Activated CD8-positive, alpha-beta memory T cell treated with anti-CD3 and anti-CD28 coated beads for 24 hours (primary cell): ENCODE measurements at places on chromosomes 12 and 14.

DNA sequence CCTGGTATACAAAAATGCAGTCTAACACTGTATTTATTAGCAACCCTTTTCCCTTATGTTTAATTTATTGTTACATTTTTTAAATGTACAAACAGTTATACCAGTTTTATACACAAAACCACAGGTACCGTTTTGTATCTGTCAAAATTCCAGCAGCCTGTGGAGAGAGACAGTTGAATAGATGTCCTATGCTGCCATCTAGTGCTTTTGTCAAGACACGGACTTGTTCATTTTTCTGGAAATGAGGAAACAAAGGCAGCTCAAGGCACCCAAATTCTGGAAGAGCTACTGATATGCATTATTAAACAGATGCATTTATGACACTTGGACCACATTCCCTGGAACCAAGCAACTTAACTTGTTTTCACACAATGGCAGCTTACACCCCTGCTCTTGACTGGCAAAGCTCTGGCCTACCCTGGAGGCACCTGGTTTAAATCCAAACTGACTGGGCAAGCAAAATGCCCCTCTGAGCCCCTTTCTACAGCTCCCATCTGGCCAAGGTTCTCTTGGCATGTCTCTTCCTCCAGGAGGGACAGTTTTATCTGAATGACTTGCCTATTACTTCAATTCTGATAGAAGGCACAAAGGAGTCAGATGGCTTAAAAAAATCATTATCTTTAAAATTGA is 286.9 kb upstream of the PRKD1 start:
- DNase-seq: no peak

GRCh38 chr14:46215801-46216200 is 435.8 kb downstream of the RPL10L start:
- no peak for DNase-seq

- DNase-seq: no peak
Measured at GRCh38 chr12:32516230-32516629, 116.9 kb downstream of the FGD4 start.

- DNase-seq: peak; percentile 65
Measured at GRCh38 chr12:93773122-93773871, 96.1 kb downstream of the CRADD start.

DNA sequence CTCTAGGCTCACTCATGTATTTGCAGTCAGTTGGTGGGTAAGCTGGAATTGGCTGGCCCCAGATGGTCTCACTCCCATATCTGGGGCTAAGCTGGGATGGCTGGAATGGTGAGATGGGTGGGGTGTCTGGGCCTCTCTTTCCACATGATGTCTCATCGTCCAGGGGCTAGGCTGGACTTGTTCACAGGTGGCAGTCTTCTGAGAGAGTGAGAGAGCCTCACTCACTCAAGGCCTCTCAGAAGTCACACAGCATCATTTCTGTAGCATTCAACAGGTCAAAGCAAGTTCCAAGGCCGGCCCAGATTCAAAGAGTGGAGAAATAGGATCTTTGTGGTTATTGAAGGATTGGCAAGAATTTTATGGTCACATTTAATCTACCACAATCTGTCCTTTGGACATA is 102.7 kb downstream of the UNC79 start:
- no peak for DNase-seq

DNA sequence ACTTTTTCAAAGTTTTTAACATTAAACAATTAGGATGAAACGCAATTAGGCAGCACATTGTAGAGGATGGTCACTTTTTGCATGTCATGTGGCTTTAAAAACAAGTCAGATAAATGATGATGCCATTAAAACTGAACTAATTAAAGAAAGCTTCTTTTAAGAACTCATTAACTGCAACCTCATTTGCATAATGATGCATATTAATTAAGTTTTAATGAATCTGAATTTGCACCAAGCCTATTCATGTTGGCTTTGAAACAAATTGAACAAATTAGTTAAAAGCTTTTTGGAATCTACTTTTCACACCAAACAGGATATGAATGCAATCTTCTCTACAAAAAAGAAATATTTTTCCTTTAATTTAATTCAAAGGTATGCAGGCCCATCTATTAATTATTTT is 499.0 kb downstream of the VRK1 start:
- DNase-seq: no peak

DNA sequence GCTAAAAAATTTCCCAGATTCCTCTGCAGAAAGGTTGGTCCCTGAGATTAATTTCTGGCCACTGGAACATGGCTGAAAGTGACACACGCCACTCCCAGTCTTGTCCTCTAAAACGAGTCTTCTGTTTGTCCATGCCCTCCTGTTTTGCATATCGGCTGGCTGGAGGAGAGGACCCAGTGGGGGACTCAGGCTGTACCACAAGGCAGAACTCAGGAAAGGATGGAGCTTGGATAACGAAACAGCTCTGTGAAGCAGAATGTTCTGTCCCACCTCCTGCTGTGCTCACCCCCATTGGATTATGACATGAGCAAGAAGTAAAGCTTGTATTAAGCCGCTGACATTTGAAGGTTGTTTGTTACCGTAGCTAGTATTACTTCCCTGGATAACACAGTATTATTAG is 856.2 kb downstream of the BCL11B start:
- DNase-seq: no peak

GRCh38 chr12:96242597-96242996 is 48.4 kb downstream of the ELK3 start:
- DNase-seq: no peak

DNA sequence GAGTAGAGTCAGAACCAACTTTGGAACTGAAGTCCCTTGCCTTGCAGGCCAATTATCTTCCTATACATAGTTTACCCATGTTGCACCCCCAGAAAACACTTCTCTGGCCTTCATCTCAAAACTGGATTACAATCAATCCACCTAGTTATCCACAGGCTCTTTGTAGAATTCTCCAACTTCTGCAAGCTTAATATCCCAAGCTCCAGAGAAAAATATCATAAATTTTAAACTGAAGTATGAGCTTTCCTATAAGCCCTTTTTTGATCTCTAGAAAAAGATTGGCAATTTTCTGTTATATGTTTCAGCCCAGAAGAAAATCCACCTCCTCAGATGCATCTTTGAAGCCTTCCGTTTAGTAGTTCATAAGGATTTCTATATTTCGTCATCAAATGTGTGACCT is 553.4 kb downstream of the SNAPC1 start:
- no peak for DNase-seq

DNA sequence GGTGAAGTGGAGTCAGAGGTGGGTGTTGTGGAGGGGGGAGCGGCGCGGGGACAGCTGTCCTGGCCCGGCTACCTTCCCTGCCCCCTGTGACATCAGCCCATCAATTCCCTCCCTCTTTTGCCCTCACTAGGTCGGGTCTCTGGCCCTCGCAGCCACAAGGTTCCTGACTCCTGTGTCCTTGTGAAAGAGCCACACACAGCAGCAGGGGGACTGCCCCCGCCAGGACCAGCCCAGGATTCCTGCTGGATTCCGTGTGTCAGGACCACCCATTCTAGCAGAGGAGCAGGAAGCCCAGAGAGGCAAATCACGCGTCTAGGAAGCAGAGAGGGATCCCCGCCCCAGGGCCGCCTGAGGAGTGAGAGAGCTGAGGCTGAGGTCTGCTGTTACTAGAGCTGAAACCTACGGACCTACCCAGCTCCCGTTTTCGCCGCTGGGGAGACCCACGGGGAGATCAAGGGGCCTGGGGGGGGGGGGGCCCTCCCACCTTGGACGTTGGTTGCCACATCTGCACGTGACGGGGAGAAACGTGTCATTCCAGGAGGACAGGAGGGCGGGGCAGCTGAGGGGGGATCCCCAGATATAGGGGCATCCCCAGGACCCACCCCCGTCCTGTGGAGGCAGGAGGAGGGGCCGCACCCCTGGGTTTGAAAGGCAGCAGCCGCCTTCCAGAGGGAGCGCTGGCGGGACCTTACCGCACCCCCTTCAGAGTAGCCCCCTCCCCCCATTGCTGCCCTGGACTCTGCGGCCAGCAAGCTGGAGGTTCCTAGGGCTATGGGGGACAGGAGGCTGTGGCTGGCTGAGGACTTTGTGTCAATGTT is 12.5 kb upstream of the INF2 start:
- no peak for DNase-seq

- peak; percentile 40 for DNase-seq
Measured at GRCh38 chr14:90839024-90839888, 23.0 kb upstream of the TTC7B start.

- DNase-seq: no peak
Measured at GRCh38 chr12:65568517-65568916, 255.8 kb upstream of the HMGA2 start.

DNA sequence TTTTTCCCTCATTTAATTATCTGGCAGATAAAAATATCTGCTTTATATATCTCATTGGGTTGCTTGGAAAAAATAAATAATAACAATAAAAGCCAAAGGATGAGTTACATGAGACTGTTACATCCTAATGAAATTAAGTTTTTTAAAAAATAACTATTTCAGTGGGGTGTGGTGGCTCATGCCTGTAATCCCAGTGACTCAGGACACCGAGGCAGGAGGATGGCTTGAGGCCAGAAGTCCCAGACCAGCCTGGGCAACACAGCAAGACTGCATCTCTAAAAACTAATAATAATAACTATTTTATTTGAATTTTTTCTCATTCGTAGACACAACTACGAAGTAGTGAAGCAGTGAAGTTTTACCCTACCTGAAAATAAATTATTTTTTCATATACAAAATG is 103.3 kb downstream of the BCAT1 start:
- DNase-seq: no peak

- no peak for DNase-seq
Measured at GRCh38 chr12:11810206-11810545, 160.7 kb downstream of the ETV6 start.

- no peak for DNase-seq
Measured at GRCh38 chr12:102474438-102475064, 5.8 kb downstream of the IGF1 start.

GRCh38 chr12:129145381-129145780 is 292.1 kb downstream of the GLT1D1 start:
- no peak for DNase-seq

DNA sequence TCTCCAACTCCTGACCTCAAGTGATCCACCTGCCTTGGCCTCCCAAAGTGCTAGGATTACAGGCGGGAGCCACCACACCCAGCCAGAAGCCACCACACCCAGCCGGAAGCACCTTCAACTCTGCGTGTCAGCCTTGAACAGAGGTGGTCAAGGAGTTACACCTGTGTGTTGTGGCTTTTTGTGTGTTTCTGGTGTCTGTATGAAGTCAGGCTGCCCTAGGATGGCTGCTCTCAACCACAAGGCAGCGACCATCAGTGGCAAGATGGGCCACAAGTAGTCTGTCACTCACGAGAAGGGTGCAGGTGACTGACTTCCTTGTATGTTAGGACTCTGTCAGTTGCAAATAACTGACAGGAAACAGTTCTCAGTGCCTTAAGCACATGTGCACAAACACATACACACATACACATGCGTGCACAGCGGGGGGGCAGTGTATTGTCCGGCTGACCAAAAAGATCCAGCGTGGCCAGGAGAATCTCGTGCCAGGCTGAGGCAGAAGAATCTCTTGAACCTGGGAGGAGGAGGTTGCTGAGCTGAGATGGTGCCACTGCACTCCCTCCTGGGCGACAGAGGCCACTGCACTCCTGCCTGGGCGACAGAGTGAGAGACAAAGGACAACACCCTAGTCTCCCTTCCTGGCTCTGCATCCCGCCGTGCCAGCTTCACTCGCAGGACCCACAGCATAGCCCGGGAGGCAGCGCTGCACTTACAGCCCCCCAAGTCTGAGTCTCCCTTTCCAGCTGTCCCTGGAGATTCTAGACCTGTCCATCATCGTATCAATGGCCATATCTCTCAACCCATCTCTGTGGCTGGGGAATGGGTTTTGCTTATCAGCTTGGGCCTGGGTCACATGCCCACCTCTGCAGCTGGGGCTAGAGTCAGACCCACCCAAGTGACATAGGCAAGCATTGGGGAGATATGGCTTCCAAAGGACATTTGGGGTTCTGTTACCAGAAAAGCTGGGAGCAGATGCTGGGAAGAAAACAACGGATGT is 13.7 kb downstream of the P2RX4 start:
- DNase-seq: peak; percentile 70

- no peak for DNase-seq
Measured at GRCh38 chr14:50093496-50093895, 22.9 kb downstream of the VCPKMT start.

- DNase-seq: no peak
Measured at GRCh38 chr14:71613168-71613567, 319.1 kb upstream of the RGS6 start.

GRCh38 chr14:105883066-105884005 is 357.0 kb downstream of the TMEM121 start:
- no peak for DNase-seq

DNA sequence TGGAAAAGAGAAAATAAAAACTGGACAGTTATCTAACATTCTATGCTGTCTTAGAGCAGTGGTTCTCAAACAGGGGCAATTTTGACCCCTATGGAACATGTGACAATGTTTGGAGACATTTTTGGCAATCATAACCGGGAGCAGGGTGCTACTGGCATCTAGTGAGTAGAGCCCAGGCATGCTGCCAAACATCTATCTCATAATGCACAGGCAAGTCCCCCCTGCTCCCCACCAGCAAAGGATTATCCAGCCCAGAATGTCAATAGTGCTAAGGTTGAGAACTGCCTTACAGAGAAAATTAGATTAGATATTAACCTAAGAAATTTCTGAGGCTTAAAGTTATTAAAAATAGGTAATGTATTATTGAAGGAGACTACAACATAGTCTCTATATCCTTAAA is 22.9 kb upstream of the CATSPERB start:
- no peak for DNase-seq

- DNase-seq: no peak
Measured at GRCh38 chr12:98360401-98360800, 155.0 kb upstream of the TMPO start.

- DNase-seq: no peak
Measured at GRCh38 chr12:80867941-80868340, 69.8 kb downstream of the LIN7A start.

- DNase-seq: no peak
Measured at GRCh38 chr12:24054416-24054815, 104.9 kb upstream of the SOX5 start.

- DNase-seq: no peak
Measured at GRCh38 chr12:92543840-92544239, 158.9 kb upstream of the PLEKHG7 start.

DNA sequence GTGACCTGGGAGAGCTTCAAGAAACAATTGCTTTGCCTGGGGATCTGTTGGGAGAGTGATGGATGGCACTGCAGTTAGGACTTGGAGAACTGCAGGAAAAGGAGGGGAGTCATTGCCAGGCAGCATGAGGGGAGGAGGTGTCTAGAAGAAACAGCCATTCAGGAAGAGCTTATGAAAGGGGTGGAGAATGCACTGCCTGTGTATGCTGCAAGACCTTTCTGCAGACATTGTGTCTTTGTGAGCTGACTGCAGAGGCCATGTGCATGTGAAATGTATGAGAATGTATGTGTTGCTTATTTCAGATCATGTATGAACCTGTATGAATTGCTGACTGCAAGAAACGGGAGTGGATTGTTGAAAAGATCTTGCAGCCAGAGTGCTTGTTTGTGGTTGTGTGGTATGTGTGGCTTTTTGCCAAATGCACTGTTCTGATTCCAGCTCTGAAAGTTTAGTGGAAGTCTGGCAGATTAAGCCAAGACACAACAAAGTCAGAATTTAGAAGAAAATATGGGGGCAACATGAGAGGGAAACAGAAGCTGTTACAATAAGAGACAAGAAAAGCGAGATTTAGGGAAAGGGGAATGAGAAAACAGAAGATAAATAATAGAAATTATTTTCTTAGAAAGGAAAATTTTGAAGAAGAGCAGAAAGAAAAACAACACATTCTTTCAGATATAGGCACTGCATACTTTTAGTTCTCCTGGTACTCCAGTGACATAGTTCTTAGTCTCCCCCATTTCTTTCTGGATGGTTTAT is 9.8 kb upstream of the RIMKLB start:
- DNase-seq: no peak
